HT1080 (cell line): ENCODE measurements at places on chromosomes 7 and 10.
A peak's percentile ranks its signal among the peaks of the same experiment; 100 is the strongest.

DNA sequence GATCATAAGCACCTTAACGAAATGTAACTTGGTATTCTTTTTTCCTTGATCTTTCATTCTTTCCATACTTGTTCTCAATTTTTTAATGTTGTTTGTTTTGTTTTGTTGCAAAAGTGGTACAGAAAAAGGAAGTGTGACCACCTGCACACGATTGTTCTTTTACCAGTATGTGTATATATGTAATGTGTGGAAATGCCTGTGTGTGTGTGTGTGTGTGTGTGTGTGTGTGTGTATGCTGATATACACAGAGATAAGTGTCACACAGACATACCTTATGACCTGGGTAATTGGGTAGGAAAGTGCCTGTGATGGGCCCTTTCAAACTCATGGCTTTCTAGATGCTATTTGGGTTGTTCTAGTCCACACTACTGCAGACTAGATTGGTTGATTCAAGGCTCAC, 14.0 kb downstream of the INHBA start:
- DNase-seq = no peak

GRCh38 chr10:131125511-131126225, 185.9 kb downstream of the TCERG1L start:
- DNase-seq = no peak

- peak; percentile 83 for DNase-seq
Observed at GRCh38 chr10:7260412-7260900, 150.4 kb downstream of the SFMBT2 start.

DNA sequence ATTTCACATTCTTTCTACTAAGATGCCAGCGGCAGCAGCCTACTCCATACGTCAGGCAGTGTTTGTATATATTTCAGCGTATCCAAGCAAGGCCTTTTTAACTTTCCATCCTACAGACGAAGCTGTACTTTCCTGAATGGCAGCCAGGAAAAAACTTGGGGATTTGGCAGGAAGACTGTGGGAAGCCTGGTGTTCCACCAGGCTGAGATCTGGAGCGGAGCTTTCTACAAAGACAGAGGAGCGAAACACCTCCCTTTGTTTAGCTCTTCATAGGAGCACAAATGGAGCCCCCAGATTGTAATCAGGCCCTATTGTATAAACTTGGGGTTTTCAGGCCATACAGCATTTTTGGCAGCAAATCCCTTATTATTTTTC, 143.8 kb downstream of the TES start:
- peak; percentile 20 for DNase-seq

GRCh38 chr7:79093421-79093820, 360.0 kb downstream of the MAGI2 start:
- DNase-seq = no peak

- no peak for DNase-seq
Observed at GRCh38 chr10:7343040-7343439, 67.8 kb downstream of the SFMBT2 start.

DNA sequence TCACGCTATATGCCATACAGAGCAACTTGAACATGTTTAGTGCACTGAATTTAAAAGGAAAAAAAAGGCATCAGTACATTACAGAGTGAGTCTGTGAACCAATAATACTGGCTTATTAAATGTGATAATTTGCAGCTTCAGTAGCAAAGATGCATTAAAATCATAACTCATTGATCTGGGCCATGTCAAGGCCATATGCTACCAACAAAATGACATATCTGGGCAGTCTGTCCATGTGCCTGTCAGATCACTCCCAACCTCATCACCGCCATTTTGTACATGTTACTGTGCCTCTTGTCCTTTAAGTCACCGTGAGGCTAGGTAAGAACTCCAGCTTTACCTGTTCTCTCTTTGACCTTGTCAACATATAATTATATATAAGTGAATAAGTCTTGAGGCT, 307.4 kb upstream of the LRGUK start:
- DNase-seq = no peak

GRCh38 chr10:102069071-102069470, 3.9 kb downstream of the HPS6 start:
- no peak for DNase-seq
